ENCODE measurements at places on chromosomes 6 and 20. TPM values are rescaled to one million over a fixed set of nuclear protein-coding genes. Genes with fewer than 3 reads are reported as not detected.

DNA sequence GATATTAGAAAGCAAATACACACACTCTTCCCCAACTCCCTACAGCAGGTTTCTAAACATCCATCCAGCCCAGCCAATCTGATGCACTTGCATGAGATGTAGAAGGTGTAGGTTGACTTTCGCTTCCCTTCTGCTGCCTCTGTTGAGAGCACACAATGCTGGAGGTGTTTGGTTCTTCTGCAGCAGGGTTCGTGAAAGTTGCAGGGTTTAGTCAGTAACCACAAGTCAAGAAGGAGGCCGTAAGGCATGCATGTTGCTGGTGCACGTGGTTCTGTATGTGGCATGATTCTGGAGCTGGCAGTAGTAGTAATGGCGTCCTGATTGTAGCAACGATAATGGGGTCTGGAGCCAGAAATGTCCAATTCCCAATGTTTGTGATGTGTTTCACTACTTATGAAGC is 53.0 kb downstream of the DEK start:
- no peak for DNase-seq

DNA sequence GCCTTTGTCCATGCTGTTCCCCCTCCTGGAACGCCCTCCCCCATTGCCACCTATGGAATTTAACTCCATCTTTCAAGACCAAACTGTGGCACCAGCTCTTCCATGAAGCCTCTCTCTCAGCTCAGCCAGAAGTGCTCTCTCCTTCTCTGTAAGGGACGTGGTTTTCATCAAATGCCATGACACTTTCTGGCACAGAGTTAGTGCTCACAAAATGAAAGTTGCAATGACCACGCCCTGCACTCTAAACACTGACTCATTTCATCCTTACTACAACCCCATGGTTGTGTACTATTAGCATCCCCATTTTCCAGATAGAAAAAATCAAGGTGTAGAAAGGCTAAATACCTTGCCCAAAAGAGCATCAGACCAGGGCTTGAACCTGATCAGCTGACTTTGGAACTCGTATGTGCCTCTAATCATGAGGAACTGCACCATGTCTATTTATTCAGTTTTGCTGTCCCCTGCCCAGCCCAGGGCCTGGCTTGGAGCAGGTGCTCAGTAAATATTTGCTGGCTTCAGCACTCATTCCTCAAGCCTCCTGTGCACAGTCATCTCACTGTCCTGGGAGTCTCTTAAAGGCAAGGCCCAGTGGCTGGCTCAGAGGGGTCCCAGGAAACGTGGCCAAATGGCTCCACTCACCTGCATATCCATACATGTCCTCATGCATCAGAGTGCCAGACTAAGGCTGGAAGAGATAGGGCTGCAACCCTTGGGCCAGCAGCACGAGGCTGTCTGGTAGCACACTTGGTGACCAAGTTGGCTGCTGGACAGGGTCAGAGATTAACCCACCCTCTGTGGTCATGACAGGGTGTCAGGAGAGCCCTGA is 77.9 kb downstream of the MRPL14 start:
- DNase-seq = no peak

ATP9A gene
- 17.9 TPM for polyA plus RNA-seq

- DNase-seq = no peak
These were observed 26.7 kb upstream of the IRF4 start for GRCh38 chr6:364609-365540.

GRCh38 chr6:157527471-157527907 is 146.5 kb downstream of the ZDHHC14 start:
- DNase-seq = no peak

DNA sequence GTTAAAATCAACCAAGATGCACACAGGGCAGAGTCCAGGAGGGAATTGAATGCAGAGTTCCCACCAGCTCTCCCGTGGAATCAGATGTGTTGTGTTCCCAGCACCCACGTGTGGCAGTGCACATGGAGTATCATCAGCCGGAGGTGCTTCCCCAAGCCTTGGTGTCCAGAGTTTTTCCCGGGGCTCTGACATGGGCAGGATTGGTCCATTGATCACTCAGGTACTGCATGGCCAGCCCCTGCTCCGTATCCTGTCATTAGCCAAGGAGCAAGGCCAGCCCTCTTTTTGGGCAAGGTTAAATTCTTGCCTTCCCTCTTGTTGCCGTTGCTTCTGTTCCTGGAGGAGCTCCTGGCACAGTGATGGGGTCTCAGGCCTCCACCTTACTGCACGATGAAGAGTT is 28.6 kb upstream of the SLC22A1 start:
- no peak for DNase-seq

GRCh38 chr20:45153752-45154151 is 20.9 kb upstream of the PI3 start:
- DNase-seq = no peak

ZSCAN23 gene
- polyA plus RNA-seq = 3.5 TPM

DNA sequence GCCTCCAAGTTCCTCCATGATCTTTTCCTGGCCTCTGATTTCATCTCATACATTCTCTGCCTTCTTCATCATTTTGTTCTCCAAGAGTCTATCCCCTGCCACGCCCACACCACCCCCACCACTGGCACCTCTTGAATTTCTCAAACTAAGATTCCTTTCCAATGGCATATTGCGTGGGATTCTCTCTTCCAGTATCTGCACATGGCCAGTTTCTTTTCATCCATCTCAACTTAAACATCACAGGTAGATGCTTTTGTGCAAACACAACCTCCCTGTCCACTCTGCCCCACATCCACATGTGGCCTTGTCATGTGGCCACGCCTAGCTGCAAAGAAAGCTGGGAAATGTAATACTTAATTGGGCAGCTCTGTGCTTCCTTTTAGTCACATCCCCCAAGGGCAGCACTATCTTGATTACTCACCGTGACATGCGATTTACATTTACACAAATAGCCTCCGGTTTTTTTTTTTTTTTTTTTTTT is 33.4 kb upstream of the ZMYND8 start:
- no peak for DNase-seq

- no peak for DNase-seq
These were observed 19.7 kb downstream of the BTN2A1 start for GRCh38 chr6:26477426-26477825.

GRCh38 chr6:45923831-45924391 is 91.7 kb downstream of the CLIC5 start:
- no peak for DNase-seq

- no peak for DNase-seq
These were observed 14.1 kb upstream of the CD24 start for GRCh38 chr6:106988664-106989063.

DNA sequence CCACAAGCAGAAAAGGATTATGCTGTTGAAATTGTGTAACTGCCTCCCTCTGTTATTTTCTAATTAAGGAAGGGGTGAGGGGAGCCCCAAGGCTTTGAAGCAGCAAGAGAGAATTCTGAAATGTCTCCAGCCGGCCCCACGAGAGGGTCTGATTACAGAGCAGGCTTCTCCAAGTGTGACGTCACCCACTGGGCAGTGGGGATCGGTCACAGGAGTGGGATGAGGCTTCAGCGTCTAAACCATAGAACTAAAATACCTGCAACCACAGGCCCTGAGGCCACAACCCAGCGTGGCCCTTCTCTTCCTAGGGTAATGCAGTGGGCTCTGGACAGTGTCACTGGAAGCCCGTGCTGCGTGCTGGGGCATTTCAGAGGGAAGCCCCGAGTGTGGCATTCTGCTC is 38.6 kb upstream of the APCDD1L start:
- peak; percentile 67 for DNase-seq

DNA sequence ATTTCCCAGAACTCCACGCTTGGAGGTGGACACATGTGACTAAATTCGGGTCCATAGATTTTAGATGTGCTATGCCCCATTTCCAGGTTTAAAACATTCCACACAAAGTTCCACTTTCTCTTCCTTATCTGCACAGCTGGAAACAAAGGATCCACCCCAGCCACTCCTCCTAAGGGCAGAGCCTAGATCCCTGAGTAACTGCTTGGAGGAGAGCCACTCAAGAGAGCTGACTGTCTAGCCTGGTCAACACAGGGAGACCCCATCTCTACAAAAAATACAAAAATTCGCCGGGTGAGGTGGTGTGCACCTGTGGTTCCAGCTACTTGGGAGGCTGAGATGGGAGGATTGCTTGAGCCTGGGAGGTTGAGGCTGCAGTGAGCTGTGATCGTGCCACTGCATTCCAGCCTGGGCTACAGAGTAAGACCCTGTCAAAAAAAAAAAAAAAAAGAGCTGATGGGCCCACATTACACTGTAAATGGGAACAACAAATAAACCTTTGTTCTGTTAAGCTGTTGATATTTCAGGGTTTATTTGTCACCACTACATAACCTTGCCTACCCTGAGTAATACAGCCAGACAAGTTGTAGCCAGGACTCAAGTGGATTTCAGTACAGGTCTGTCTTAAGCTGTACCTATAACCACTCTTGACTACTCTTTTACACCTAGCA is 25.8 kb upstream of the SNRPC start:
- no peak for DNase-seq

MAK gene
- 0.06 TPM for polyA plus RNA-seq

GRCh38 chr6:9938801-9939200 is 476.1 kb downstream of the TFAP2A start:
- DNase-seq = no peak

DNA sequence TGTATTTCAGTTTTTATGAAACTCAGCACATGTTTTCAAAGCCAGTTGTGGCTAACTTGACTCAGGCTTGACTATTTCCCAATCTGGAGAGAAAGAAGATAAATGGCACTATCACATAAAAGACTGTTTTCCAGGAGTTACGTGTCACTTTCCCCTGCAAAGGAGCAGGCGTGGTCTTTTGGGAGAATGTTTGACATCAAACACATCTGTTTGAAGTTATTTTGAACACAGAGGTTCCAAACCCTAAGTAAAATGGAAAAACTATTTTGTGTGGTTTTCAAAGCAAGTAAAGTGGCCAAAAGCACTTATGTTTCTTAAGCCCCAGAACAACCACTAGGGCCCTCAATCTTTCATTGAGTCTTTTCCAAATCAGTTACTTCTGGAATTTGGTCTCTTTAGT is 89.7 kb downstream of the FOXF2 start:
- no peak for DNase-seq

ZNF165 gene
- polyA plus RNA-seq = 0.90 TPM

OR2J3 gene
- polyA plus RNA-seq = not detected

HLA-DPA1 gene
- polyA plus RNA-seq = 51.6 TPM

PBOV1 gene
- polyA plus RNA-seq = not detected

DNA sequence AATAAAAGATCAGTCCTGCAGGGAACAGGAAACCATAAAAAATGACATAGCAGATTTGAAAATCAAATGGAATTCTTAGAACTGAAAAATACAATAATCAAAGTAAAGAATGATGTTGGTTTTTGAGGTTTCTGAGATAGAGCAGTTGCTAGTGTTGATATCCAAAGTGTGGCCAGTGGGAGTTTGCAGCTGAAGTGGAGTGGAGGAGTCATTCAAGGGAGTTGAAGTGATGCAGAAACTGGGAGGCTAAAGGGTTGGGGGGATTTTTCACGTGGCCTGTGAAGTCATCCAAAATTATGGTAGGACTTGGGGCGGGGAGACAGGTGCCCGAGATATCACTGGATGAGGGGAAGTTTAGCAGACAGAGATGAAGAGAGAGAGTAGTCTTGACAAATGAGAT is 123.6 kb downstream of the CDC5L start:
- no peak for DNase-seq
